ENCODE measurements at places on chromosomes 4 and X.

DNA sequence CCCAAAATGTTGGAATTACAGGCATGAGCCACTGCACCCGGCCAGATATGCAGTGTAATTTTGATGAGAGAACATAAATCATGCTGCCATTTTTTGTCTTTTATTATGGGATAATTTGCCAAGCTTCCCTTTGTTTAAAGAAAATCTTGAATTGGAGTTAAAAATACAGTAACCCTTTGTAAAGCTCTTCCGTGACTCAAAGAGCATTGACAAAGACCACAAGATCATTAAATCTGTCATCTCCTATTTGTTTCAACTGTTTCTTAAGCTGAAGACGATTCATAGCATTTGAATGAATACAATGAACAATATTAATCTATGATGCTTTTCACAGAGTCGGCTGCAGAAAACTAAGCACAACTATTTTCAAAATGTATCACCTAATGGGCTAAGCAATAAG lies 132.6 kb downstream of the ANAPC4 start:
- DNase-seq, result no peak

GRCh38 chr4:94274912-94275311 lies 67.2 kb downstream of the SMARCAD1 start:
- DNase-seq, result no peak

GRCh38 chr4:8144359-8144758 lies 14.3 kb downstream of the ABLIM2 start:
- no peak for DNase-seq

GRCh38 chr4:98996056-98996764 lies 689 bp downstream of the METAP1 start:
- DNase-seq, result no peak

DNA sequence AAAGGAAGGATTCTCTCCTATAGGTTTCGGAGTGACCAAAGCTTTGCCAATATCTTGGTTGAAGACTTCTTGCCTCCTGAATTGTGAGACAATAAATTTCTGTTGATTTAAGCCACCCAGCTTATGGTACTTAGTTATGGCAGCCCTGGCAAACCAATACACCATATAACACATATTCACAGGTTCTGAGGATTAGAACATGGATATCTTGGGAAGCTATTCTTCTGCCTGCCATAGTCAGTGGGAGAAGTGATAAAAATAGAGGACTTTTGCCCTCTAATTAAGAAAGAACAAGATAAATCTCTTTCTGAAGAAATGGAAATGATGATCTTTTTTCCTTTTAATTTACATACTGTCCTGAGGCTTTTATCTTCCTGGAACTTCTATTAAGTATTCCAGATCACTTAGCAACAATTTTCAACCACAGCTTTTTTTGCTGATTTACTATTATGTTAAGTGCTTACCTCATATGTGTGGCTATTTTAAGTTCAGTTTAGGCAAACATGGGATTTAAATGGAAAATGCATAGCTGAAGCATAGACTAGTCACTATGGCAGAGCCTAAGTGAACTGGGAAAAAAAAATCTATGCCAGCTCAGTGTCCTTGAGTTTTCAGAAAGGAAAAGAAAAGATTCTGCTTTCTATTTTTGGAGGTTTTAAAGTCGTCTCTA lies 381.7 kb downstream of the STPG2 start:
- no peak for DNase-seq

DNA sequence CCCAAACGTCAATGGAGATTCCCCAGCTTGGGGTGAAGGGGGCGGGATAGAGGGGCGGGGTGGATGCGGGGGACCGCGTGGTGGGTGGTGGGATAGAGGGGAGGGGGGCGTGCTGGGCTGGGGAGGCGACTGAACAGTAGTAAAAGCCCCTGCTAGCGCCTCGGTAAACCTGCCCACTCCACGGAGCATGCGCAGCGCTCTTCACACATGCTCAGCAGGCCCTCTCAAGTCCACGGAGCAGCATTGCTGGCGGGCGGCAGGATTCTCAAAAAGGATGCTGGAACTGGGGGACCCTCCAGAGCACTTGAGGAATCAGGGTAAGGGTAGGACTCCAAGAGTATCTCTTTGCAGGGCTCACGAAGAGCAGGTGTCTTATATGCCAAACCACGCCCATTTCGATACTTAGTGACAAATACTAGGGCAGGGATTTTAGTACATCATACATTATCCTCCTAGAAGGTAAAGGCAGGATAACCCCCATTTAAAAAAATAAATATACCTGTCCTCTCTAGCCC lies 378 bp upstream of the RPS6KA6 start:
- DNase-seq, result no peak

- no peak for DNase-seq
Observed at GRCh38 chr4:36337665-36338185, 56.3 kb downstream of the DTHD1 start.

DNA sequence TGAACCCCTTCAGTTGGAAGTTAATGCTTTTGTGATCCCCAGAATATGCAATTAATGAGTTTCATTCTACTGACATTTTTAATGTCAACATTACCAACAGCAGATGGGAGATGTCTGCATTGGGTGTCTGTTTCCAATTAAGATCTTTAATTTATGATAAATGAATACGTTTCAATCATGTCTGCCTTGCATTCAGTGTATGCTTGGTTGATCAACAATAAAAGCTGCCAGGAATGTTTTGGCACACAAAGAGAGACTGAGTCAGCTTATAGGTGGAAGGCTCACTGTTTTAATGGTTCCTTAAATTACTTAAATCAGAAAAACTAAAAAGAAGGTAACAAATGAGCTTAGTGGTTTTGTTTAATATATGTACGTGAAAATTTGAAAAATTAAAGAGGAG lies 359.9 kb upstream of the CNKSR2 start:
- no peak for DNase-seq

- no peak for DNase-seq
Observed at GRCh38 chr4:144174401-144175067, 34.0 kb upstream of the GYPA start.

GRCh38 chr4:60814549-60814948 lies 385.6 kb upstream of the ADGRL3 start:
- DNase-seq, result no peak

DNA sequence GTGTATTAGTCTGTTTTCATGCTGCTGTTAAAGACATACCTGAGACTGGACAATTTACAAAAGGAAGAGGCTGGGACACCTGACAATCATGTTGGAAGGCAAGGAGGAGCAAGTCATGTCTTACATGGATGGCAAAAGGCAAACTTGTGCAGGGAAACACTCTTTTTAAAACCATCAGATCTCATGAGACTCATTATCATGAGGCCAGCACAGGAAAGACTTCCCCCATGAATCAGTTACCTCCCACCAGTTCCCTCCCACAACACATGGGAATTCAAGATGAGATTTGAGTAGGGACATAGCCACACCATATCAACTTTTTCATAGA lies 11.2 kb downstream of the TENT5D start:
- no peak for DNase-seq

DNA sequence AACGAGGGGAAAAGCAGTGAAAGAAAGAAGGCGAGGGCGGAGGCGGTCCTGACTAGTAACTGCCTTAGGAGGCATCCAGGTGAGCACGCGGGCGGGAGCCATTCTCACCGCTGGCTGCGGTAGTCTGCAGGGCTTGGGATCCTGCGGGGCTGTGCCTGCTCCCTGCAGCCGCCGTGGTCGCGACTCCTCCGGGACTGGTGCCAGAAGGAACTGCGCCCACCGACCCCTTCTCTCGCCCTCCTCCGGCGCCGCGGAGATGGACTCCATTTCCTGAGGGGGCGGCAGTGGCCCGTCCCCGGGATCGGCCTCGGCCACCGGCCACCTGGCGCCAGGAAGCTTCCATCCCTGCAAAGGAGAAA lies 543 bp downstream of the NFXL1 start:
- peak; percentile 60 for DNase-seq

DNA sequence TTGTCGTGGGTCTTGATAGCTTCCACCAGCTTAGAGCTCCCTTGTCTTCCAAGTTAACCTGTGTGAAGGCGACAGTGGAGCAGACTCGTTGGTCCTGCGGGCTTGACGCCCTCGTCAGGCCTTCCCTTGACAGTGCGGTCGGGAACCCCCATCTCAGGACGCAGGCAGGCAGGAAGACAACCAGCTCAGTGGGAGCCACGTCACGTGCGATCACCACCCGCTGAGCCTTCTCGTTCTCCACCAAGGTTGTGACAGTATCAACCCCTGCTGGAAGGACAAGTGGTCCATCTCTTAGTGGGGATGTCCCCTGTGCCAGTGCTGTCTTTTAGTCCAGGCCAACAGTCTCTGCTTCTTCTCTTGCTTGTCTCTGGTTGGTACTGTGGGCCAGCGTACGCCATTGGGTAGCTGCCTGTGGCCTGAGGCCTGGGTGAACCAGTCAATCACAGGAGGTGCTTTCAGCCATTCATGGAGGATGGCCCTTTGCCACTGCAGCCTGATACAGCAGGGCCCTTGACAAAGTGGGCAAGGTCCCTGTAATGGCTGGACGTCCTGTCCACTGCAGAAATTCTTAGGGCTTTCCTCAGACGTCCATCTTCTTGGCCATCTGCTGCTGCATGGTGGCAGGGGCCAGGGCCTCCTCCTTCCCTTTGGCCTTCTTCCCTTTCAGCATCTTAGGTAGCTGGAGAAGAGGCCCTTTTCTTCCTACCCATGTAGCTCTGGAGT lies 31.4 kb downstream of the RGS12 start:
- no peak for DNase-seq

DNA sequence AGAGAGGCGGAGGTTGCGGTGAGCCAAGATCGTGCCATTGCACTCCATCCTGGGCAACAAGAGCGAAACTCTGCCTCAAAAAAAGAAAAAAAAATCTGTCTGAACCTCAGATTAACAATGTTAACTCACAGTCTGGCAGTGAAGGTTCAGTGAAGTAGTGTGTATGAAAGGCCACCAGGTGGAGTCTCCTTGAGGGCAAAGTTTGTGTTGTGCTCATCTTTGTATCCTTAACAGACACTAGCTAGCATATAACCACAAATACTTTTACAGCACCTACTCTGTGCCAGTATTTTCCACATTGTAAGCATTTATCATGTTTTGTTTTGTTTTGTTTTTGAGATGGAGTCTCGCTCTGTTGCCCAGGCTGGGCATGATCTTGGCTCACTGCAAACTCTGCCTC lies 46.0 kb upstream of the MGST2 start:
- DNase-seq, result no peak

DNA sequence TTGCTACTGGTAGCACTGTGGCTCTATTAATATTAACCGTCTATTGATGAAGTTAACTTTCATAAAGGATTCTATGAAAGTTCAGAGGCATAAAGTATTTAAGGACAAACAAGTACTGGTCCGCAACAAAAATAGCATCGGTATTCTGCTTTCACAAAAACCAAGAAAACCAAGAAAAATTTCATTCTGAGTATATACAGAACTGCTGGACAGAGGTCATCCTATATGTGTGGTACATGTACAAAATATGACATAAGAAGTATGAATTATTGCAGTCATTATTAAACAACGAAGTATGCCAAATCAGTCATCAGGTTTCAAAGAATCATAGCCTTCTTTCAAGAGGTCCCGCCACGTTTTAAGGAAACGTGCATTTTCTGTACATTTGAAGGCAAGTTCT lies 2.4 kb downstream of the C4orf46 start:
- DNase-seq, result no peak

GRCh38 chr4:169151671-169152070 lies 119.1 kb downstream of the SH3RF1 start:
- no peak for DNase-seq

- no peak for DNase-seq
Observed at GRCh38 chr4:77538574-77539157, 67.0 kb upstream of the CXCL13 start.

DNA sequence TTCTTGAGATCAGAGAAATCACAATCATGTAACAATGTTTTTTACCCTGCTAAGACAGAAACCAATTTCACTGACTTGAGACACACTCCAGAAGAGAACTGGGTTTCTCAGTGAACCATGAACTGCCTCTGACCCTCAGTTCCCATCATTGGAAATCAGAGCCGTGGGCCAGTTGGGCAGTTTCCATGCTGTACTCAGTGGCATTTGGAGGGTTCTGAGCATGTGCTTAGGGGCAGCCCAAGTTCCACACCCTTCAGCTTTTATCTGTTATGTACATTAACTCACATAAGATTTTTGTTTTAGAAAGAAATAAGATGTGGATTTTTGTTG lies 77.9 kb downstream of the BTC start:
- no peak for DNase-seq

DNA sequence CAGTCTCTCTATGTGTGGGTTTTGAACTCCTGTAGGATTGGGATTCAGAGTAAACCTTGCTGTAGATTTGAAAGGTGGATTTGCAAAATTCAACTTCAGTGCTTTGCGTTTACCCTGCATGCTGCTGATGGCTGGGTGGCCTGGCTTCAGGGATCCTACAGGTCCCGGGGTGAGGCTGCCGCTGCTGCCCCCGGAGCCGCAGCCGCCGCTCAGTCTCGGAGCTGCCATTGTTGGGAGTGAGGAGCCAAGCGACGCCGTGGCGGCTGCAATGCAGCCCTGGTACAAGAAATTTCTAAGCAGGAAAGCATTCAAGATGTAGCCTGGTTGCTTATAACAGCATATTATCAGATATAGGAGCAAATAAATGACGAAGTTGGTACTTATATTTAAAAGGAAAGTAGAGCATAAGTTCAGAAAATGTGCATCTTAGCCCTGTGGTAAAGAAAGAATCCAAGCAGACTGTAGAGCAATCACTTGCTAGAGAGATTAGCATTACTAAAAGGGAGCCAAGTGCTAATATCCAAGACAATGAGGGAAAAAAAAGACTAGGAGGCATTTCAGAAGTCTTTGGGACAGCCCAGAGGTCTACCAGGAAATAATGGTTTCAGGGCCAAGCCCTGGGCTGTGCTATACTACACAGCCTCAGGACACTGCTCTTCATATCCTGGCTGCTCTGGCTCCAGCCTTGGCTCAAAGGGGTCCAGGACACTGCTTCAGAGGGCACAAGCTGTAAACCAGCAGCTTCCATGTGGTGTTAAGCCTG lies 36.9 kb upstream of the CHIC1 start:
- no peak for DNase-seq

GRCh38 chr4:41331224-41331623 lies 74.5 kb downstream of the UCHL1 start:
- no peak for DNase-seq

- no peak for DNase-seq
Observed at GRCh38 chr4:33386764-33387163, 2666.6 kb downstream of the PCDH7 start.

GRCh38 chrX:14352511-14352910 lies 176.8 kb upstream of the GLRA2 start:
- no peak for DNase-seq

- DNase-seq, result no peak
Observed at GRCh38 chr4:87716371-87717265, 66.5 kb downstream of the DMP1 start.

- DNase-seq, result peak; percentile 61
Observed at GRCh38 chrX:107654872-107655761, 26.8 kb downstream of the PRPS1 start.

Data from activated naive CD8-positive, alpha-beta T cell treated with anti-CD3 and anti-CD28 coated beads, Interleukin-2, amount 10 ng/mL, durations not matched to agents 7 days and 5 days (primary cell).